ENCODE measurements at places on chromosomes 12 and 14.

DNA sequence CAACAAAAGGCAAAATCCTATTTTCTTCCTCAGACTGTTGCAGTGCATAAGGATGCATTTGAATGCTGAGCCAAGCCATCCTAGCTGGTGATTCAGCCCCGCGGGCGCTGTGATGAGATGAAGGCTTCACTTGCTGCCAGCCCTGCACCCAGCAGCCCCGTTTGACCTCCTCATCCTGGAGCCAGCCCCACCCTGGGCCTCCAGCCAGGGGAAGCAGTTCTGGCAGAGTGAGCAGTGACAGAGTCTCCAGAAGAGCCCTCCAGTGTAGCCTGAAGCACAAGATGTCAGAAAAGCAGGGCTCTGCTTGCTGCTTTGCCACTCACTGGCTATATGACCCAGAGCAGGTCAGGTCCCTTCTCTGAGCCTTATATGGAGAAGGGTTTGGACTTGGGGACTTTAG lies 96.2 kb upstream of the HSPB8 start:
- DNase-seq: no peak

GRCh38 chr12:8080120-8080519 lies 2.0 kb upstream of the NECAP1 start:
- DNase-seq: no peak

- no peak for DNase-seq
Observed at GRCh38 chr14:35352274-35353233, 52.0 kb downstream of the NFKBIA start.

DNA sequence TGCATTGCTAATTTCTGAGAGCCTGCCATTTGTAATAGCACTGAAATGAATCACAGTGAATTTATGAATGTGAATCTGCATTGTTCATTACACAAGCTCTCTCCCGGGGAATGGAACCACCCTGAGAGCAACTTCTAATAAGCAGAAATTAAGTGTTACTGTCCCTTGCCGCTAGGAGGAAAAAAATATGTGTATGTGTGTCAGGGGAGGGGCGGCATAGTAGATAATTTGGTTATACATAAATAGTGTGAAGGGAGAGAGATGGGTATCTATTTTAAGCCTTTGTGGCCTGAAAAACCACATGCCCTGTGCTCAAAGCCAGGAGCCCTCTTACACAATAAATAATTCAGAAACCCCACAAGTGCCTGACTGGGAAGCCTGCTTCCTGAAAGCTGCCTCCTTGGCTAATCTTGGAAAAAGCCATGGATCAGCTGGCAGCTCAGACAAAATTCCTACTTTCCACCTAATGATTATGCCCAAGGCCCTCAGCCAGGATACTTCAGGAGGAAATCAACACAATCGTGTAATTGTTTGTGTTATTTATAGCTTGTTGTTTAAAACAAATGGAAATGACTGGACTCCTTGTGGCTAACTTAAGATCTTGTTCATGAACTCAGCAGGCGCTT lies 366.2 kb upstream of the KITLG start:
- no peak for DNase-seq
